ENCODE measurements at places on chromosomes 2 and 18.

DNA sequence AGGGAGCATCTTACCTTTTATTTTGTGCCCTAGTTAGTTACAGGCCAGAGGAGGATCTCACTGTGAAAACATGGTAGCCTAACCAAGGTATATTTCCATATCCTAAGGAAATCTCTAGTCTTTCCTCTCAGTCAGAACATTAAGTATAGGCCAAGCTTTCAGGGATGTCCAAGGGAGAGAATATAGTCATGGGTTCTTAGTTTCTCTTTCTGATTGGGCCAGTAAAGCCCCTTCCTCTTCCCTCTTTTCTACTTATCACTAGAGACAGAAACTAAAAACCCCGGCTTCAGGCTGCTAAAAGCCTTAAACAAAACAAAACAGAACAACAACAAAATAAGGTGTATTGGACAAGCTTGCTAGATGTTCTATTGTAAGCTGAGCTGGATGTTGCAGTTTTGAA is 44.3 kb upstream of the TNFRSF11A start:
- DNase-seq, result no peak

DNA sequence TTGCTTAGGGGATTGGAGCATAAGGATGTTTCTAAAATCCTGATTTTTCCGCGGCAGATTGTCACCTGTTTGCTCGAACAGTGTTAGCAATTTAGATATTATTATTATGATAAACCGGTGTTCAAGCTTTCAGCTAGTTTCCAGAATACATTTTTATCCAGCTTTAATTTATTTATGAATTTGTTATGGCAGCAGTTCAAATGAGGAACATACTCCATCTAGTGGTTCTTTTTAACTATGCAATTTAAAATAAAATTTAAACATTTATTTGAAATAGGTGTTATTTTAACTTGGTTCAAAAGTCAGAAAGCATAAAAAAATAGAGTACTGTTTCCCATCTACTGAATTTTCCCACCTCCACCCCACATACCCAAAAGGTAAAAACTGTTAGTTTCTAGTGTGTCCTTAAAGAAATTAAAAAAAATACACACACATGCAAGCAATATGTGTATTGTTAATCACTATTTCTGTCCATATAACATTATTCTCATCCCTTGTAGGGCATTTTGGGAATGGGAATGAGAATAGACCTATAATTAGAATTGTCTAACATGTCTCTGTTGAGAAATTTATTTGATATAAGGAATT is 23.2 kb downstream of the ACOXL start:
- DNase-seq, result no peak

DNA sequence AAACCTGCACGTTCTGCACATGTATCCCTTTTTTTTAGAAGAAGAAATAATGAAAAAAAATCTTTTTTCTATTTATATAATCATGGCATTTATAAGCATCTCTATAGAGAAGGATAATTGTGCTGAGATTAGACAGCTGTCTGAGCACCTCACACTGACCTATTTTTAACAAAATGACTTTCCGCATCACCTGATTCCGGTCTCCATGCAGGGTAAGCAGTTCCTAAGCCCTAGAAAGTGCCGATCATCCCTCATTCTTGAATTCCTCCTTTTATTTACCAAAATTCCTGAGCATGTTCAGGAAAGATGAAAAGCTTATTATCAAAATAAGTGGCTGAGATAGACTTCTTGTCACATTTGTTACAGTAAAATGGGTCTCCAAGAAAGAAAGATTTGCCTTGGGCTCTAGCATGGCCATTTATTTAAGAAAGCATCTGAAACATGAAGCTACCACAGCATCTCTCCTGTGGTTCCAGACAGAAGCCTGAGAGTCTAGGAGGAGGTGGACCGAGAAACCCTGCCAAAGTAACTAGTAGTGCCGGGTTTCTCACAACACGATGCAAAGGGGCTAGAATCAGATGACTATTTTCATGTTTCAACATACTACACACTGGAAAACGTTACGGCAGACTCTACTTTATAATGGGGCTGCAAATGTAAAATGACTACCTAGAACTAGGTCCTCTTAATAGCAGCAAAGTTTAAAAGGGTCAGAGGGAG is 670 bp downstream of the GKN1 start:
- no peak for DNase-seq

DNA sequence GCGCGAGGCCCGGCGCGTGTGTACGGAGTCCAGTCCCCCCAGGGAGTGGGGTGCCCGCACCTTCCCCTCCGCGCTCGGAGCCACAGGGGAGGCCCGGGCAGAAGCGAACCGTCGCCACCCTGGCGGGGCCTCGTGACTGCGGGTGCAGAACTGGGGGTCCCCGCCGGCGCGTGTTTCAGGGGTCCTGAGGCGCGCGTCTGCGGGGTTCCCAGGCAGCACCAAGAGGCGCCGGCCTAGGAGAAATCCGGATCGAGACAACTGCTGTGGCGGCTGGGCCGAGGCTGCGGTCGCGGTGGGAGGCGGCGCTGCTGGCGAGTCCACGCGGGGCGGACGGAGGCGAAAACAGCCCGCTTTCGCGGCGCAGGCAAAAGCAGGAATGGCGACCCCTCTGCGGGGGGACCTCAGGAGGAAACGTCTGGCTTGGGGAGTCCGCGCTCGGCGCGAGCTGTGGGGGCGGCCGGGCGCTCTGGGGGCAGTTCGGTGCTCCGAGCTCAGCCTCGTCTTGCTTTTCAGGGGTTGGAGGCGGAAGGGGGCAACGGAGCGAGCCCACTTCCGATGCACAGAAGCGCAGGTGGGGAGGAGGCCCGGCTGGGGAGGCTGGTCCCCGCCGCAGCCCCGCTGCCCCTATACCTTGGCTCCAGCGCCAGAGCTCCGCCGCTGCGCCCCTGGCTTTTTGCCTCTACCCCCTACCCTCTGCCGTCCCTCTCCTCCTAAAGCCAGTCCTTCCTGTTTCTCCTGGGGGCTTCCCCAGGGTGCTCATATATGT is 81.5 kb upstream of the LDLRAD4 start:
- DNase-seq, result peak; percentile 17

- DNase-seq, result no peak
Observed at GRCh38 chr2:15640261-15640711, 48.6 kb downstream of the DDX1 start.

GRCh38 chr2:31232586-31232985 is 1.4 kb upstream of the EHD3 start:
- DNase-seq, result no peak

DNA sequence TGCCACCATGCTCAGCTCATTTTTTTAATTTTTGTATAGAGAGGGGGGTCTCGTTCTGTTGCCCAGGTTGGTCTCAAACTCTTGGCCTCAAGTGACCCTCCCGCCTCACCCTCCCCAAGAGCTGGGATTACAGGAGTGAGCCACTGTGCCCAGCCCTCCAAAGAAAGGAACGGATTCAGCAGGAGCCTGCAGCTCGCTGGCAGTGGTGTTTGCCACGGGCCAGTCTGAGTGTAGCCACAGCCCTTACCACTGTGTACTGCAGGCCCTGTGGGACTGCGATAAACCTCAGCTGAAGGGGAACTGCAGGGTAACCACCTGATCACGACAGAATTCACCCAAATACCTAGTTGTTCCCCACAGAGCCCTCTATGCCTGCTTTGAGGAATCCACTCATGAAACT is 6.8 kb downstream of the COPS9 start:
- no peak for DNase-seq
